ENCODE measurements at places on chromosomes 13 and 19.

- no peak for DNase-seq
Measured at GRCh38 chr13:32261567-32261966, 53.6 kb downstream of the ZAR1L start.

GRCh38 chr13:25871389-25872125 is 180.3 kb downstream of the SHISA2 start:
- DNase-seq, result no peak

GRCh38 chr13:100833427-100833826 is 158.8 kb upstream of the TMTC4 start:
- no peak for DNase-seq

DNA sequence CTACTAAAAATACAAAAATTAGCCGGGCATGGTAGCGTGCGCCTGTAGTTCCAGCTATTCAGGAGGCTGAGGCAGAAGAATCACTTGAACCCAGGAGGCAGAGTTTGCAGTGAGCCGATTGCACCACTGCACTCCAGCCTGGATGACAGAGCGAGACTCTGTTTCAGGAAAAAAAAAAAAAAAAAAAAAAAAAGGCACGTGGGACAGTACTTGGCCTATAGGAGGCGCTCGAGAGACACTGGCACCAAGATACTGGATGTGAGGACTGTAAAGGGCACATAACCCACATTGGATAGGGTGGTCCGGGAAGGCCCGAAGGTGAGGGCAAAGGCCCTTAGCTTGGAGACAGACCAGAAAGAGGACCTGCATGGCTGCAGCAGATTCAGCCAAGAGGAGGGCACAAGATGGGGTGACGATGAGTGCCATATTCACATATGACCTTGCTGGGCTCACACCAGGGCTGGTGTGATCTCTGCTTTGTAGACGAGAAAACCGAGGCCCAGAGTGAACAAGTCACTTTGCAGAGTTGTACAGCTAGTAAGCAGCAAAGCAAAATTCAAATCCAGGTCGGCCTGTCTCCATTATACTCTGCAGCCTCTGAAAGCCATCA is 89.4 kb downstream of the DPF1 start:
- peak; percentile 19 for DNase-seq

GRCh38 chr13:41597348-41598041 is 140.1 kb downstream of the RGCC start:
- no peak for DNase-seq

GRCh38 chr19:1455336-1456120 is 5.6 kb downstream of the APC2 start:
- no peak for DNase-seq

- no peak for DNase-seq
Measured at GRCh38 chr13:69094485-69094884, 1013.1 kb upstream of the ATXN8OS start.

- DNase-seq, result no peak
Measured at GRCh38 chr19:8451885-8452284, 7.1 kb downstream of the HNRNPM start.

- no peak for DNase-seq
Measured at GRCh38 chr19:33129901-33130300, 2.0 kb upstream of the WDR88 start.

DNA sequence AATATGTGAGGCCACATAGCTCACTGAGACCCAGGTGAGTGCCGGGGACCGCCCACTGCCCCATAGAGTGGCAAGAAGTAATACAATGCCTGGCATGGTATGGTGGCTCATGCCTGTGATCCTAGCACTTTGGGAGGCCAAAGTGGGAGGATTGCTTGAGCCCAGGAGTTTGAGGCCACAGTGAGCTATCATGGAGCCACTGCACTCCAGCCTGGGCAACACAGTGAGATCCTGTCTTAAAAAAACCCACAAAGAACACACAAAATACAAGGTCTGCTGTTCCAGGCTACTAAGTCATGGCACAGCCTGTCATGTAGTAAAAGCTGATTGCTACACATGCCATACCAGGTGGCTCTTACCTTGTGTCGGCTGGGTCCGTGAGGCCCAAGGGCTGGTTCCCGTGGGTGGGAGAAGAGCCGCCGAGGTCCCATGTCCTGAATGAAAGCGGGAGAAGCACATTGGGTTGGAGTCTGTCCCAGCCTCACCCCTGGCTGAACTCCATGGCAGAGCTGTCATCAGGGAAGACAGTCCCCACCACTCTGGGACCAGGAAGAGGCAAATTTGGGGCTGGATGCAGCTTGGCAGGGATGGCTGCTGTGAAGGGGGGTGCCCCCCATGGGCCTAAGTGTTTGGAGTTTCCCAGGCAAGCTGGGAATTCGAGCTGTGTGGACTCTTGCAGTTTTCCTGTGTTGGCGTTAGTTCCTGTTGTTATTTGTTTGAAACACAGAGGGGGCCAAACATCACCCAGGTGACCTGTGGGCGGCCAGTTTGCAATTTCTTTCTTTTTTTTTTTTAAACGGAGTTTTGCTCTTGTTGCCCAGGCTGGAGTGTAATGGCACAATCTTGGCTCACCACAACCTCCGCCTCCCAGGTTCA is 3.2 kb upstream of the FDX2 start:
- DNase-seq, result no peak

- no peak for DNase-seq
Measured at GRCh38 chr19:53980539-53981375, 10.7 kb upstream of the CACNG6 start.

DNA sequence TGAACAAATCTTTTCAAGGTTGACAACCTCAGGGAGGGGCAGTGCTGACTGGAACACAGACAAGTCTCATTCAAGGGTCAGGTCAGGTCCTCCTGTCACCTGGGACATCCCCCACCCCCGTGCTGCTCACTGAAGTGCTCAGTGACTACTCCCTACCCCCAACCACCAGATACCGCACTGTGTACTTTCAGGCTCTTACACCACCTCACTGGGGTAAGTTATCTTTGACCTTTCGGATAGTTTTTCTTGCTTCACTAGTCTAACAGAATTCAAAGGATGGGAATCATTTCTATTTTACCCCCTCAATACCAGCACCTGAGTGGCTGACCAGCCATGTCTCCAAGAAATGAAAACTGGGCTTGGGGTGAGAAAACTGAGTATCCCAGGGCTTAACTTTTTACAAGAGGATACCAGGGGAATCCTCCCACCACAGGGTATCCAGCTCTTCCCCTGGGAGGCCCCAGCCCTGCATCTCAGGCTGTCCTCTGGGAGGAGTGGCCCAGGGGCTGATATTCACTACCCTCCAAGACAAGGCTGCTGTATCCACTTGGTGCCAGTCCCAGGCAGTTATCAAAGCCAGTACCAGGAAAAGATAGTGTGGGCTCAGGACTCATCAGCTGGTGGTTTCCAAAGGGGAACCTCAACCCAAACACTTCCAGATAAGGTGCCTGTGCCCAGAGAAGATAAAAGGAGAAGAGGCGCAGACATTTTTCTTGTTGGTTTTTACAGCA is 2.1 kb downstream of the ZNF563 start:
- peak; percentile 18 for DNase-seq

- DNase-seq, result no peak
Measured at GRCh38 chr19:3046698-3047495, 15.4 kb downstream of the TLE5 start.

DNA sequence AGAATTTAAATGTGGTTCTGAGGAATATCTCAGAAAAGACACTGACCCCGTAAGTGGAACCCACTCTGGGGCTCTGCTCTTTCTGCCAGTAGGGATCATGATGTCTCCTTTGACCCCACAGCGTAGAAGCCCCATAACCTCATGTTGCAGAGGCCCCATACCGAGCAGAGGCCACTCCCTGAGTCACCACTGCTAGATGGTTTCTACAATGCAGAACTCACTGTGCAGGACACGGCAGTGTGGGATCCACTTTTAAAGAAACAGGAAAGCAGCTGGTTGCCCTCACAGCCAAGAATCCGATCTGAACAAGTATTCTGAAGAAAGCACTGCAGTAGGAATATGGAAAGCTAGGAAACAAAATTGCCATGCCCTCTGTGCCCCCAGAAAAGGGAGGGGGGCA is 4.2 kb downstream of the SLC7A1 start:
- no peak for DNase-seq

DNA sequence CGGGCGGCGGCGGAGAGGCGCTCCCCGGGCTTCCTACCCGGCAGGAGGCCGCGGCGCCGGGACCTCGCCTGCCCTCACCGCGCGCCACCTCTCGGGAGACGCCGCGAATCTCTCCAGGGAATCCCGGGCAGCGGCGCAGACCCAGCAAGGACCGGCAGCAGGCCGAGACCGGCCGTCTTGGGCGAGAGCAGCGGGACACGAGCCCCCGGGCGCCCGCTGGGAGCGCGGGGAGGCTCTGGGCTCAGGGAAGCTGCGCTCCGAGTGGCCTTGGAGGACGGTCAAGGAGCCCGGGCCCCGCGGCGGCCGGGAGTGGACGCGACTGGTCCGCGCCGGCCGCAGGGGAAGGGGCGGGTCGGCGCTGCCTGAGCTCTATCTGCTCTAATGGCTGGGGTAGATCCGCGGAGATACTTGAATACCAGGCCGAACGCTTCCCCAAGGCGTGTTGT is 14.7 kb downstream of the CDX2 start:
- DNase-seq, result no peak

DNA sequence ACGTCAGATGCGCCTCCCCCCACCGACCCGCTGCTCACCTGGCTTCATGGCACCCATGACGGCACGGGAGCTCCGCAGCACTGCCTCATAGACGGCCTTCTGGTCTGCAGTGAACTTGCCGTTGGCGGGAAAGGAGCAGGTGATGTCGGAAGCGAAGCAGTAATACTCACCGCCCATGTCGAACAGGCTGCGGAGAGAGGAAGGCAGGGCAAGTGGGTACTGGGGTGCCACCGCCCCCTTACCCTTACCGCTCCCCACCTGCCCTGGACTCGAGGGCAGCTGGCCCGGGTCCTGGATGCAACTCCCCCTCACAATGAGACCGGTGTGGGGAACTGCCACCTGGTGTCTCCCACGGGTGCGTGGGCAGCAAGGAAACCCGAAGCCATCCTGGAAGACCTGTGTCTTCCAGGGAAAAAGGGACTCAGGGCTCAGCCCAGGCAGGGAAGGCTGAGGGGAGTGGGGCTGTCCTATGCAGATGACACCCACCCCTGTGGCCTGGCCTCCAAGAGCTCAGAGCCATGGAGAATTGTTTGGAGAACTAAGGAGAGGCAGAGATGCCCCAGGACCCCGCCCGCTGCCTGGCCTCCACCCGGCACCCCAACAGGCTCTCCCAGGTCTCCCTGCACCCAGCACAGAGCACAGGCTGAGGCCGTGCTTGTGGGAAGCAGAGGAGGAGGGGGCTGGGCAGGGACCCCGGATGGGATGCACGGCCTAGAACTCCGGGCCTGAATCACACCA is 28.3 kb downstream of the CEBPG start:
- no peak for DNase-seq

- DNase-seq, result no peak
Measured at GRCh38 chr19:4057931-4058692, 8.6 kb downstream of the ZBTB7A start.

GRCh38 chr13:103517066-103517767 is 451.0 kb upstream of the SLC10A2 start:
- DNase-seq, result no peak

- no peak for DNase-seq
Measured at GRCh38 chr19:43773725-43774102, 7.1 kb downstream of the KCNN4 start.

- no peak for DNase-seq
Measured at GRCh38 chr19:44692379-44692721, 6.6 kb upstream of the CEACAM16 start.

DNA sequence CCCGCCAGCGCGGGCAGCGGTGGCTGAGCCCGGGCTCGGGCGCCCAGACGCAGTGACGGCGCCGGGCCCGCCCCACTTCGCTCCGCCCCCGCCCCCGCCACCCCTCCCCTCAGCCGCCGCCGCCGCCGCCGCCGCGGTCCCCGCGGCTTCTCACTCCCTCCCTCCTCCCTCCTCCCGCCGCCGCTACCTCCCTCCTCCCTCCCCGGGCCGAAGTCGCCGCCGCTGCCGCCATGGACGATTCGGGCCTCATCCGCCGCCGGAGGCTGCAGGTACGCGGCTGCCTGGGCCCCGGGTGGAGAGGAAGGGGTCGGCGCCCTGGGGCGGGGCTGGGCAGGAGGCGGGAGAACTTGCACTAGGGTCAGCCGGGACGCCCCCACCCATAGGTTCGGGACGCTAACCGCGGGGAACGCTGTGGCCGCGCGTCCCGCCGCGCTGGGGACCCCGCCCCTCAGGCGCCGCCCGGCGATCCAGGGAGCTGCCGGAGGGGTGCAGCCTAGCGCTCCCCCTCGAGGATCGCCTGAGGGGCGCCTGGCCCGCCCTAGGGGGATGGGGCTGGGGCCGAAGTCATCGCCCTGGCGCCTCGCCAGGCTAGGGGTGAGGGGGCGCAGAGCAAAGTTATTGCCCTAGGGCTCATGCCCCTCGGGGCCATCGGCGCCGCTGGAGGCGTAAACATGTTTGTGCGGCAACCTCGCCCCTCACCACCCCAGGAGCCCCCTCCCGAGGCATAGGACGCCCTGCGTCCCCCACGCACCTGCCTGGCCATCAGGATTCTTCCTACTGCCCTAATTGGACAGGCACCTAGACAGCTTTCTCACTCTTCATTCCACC is 427 bp downstream of the RTBDN start:
- peak; percentile 29 for DNase-seq

- DNase-seq, result no peak
Measured at GRCh38 chr13:77267362-77267761, 59.5 kb downstream of the MYCBP2 start.

- DNase-seq, result no peak
Measured at GRCh38 chr13:30110301-30111070, 196.9 kb downstream of the KATNAL1 start.

GRCh38 chr13:44879452-44880058 is 109.7 kb downstream of the NUFIP1 start:
- no peak for DNase-seq

- no peak for DNase-seq
Measured at GRCh38 chr13:41462427-41462826, 5.1 kb downstream of the RGCC start.

DNA sequence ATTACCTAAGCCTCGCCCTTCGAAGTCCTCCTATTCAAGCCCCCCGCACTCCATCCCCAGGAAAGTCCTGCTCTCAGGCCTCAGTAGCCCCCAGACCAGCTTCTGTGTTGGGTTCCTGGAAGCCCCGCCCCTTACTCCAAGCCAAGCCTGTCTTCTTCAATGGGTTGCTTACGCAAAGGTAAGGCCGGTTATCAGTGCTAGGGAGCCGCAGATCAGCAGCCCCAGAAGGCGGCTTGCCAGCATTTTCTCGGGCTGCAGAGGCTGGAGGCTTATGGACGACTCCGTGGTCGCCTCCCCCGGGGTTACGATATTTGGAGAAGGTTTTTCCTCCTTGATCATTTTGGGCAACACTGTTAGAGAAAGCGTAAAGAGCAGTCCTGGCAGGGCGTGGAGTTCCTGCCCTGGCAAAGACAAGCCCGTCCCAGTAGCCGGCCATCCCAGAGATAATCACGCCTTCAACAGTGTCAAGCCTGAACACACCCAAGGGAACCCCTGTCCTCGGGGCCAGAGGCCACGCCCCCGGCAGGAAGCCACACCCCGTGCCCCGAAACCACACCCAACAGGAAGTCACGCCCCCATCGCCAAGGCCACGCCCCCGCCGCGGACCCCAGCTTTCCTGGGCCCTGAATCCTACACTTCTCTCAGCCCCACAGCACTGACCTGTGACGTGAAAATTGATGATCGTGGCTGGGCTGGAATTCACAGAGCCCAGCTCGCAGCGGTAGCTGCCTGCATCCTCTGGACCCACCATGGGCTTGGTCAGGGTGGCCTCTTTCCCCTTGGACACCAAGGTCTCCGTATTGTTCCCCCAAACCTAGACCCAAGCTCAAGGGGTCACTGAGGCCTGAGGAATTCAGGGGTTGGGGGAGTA is 954 bp upstream of the RASIP1 start:
- no peak for DNase-seq

- no peak for DNase-seq
Measured at GRCh38 chr19:40713939-40714338, 2.7 kb downstream of the COQ8B start.
